ENCODE measurements at places on chromosomes 3 and 15. TPM values are rescaled to one million over a fixed set of nuclear protein-coding genes. Genes with fewer than 3 reads are reported as not detected.

The GNAT1 gene
- not detected for total RNA-seq

The SLC2A2 gene
- total RNA-seq, result 0.09 TPM

The TUSC7 gene
- not detected for total RNA-seq

The RETNLB gene
- total RNA-seq, result not detected

The RTP4 gene
- 2.0 TPM for total RNA-seq

The DGKG gene
- 2.0 TPM for total RNA-seq

The CASR gene
- total RNA-seq, result not detected

The SPESP1 gene
- total RNA-seq, result 3.2 TPM

The DENND6A gene
- total RNA-seq, result 11.7 TPM

The TUSC2 gene
- total RNA-seq, result 16.5 TPM

The SNRPN gene
- total RNA-seq, result 185 TPM

The MUSTN1 gene
- total RNA-seq, result not detected

The LYZL4 gene
- total RNA-seq, result not detected

The FAM43A gene
- total RNA-seq, result 20.3 TPM

The LNP1 gene
- total RNA-seq, result 4.2 TPM

The GOLGA8N gene
- 4.4 TPM for total RNA-seq

The SHF gene
- total RNA-seq, result 2.0 TPM

The PTH1R gene
- 0.28 TPM for total RNA-seq

The GCHFR gene
- total RNA-seq, result 3.2 TPM

The SLC24A5 gene
- not detected for total RNA-seq

The HLTF gene
- 40.6 TPM for total RNA-seq

The CFAP91 gene
- 0.18 TPM for total RNA-seq

The TNIK gene
- total RNA-seq, result 14.9 TPM

The VGLL4 gene
- total RNA-seq, result 47.5 TPM

The RNF123 gene
- 20.6 TPM for total RNA-seq

The XCR1 gene
- under 0.01 TPM for total RNA-seq

The FMN1 gene
- total RNA-seq, result 1.0 TPM

The RGMA gene
- 0.46 TPM for total RNA-seq

The CA12 gene
- total RNA-seq, result 42.1 TPM

The HACD2 gene
- 17.5 TPM for total RNA-seq

The GABRB3 gene
- 0.71 TPM for total RNA-seq

The MELTF gene
- total RNA-seq, result 29.0 TPM

The GOLGA8M gene
- total RNA-seq, result 0.92 TPM

The TMA7 gene
- total RNA-seq, result 315 TPM

The PSTPIP1 gene
- total RNA-seq, result not detected

The MUC20 gene
- total RNA-seq, result 0.74 TPM

The P3H2 gene
- total RNA-seq, result 11.1 TPM

The SLC38A3 gene
- not detected for total RNA-seq

The MYL3 gene
- not detected for total RNA-seq

The CAMKV gene
- not detected for total RNA-seq

The ABCF3 gene
- 64.9 TPM for total RNA-seq

The SI gene
- total RNA-seq, result not detected

The HGD gene
- total RNA-seq, result 0.71 TPM

The HCN4 gene
- total RNA-seq, result not detected

The RASGRP1 gene
- 0.37 TPM for total RNA-seq

The RAB8B gene
- total RNA-seq, result 126 TPM

The PLSCR5 gene
- not detected for total RNA-seq

The SLC12A1 gene
- not detected for total RNA-seq

The OCA2 gene
- total RNA-seq, result not detected
